Fibroblast of gingiva (primary cell): ENCODE measurements at places on chromosomes 6 and 20.

DNA sequence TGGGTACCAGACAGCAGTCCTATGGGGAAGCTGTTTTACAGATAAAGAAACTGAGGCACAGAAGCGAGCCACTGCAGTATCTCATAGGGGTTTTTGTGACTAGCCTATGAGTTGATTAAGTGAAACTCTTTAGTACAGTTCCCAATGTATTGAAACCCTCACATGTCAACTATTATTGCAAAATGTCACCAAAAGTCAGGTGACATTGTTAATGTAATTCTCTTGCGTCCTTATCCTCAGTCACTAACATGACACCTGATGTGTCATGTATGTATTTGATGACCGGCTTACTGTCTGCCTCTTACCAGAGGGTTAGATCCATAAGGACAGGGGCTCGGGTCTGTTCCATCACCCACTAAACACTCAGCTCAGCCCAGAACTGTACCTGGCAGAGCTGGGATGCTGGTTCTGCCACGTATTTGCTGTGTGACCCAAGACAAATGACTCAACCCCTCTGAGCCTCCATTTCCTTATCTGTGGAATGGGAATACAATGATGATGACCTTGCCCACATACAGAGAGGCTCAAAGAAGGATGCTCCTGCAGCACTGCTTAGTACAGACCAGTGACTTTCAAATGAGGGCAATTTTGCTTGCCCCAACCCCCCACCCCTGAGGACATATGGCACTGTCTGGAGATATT is 32.9 kb downstream of the PREX1 start:
- no peak for DNase-seq

- DNase-seq: peak; percentile 17
These were observed 72.2 kb downstream of the UST start for GRCh38 chr6:148818939-148819575.

GRCh38 chr6:27986928-27987725 is 30.1 kb downstream of the OR2B6 start:
- no peak for DNase-seq

DNA sequence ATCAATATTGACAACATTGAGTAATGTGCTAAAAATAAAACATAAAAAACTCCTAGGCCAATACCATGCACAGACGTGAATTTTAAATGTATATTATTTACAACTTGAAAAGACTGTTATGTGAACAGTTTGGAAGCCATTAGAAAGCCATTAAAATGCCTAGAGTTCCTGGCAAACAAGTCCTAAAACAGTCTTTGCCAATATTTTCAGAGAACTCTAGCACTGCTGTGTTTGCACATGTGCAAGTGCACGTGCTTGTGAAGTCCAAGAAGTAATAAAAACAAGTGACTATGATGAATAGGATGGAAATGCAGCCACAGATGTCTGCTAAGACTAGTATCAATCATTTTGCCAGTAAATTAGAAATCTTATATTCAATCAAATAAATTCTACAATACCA is 1447.6 kb downstream of the GRIK2 start:
- DNase-seq: no peak

DNA sequence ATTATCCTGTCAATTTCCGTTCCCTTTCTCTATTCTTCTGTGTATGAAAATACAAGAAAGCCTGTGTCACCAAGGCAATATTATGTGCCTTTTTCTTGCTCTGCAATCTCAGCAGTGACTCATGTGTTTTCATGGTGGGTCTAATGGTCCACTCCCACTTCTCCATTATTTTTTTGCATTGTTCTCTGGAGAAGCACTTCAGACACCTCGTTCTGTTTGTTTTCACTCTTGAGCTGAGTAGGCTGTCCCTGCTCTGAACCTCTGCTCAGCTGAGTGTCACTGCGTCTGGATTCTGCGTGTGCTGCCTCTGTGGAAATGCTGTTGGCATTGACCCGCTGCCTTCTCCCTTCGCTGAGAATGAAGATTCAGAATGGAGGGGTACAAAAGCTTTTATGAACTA is 230.6 kb downstream of the TMEM242 start:
- no peak for DNase-seq

GRCh38 chr6:76466286-76466685 is 393.8 kb upstream of the IMPG1 start:
- DNase-seq: no peak

- no peak for DNase-seq
These were observed 2.7 kb downstream of the EPB41L2 start for GRCh38 chr6:131060311-131060710.

- DNase-seq: no peak
These were observed 18.9 kb downstream of the NHSL1 start for GRCh38 chr6:138480279-138480949.

DNA sequence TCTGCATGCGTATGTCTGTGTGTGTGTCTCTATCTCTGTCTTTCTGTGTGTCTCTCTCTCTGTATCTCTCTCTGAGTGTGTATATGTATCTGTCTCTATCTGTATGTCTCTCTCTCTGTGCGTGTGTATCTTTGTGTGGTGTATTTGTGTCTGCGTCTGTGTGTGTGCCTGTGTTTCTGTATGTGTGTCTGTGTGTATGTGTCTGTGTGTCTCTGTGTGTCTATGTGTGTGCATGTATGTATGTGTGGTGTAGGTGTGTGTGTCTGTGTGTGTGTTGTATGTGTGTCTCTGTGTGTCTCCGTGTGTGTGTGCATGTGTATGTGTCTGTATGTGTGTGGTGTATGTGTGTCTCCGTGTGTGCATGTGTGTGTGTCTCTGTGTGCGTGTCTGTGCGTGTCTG is 243.0 kb upstream of the FOXQ1 start:
- DNase-seq: no peak

GRCh38 chr20:45991616-45992015 is 17.1 kb upstream of the MMP9 start:
- DNase-seq: no peak

DNA sequence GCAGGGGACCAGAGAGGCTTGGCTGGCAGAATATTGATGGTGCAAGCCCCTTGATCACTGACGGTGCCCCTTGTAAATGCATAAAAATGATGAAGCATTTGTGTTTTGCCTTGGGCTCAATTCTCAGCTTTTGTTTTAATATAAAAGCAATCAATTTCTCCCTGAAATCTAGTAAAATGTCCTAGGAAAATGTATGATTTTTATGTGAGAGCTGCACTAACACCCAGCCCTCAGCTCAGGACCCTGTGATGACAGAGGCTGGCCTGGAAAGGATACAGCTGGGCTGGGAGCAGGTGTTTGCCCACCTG is 84.7 kb upstream of the PHACTR3 start:
- no peak for DNase-seq

GRCh38 chr6:14135893-14136539 is 18.4 kb downstream of the CD83 start:
- no peak for DNase-seq

DNA sequence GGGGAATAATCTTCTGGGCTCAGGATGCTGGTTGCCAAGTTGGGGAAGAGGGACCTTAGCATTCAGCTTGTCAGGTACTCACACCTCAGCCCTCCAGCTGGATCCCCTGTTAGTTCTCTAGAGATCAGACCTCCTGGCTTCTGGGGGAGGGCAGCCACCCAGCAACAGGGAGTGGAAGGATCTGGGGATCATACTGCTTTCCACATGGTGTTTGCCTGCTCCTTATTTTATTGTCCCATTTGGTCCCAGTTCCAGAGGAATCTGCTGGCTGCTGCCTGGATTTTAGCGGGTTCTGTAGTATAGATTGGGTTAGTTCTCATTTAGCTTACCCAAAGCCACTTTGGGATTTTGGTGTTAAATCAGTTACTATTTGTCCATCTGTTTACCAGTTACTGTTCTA is 29.3 kb downstream of the KAT14 start:
- DNase-seq: no peak

GRCh38 chr6:102015431-102015830 is 621.9 kb downstream of the GRIK2 start:
- no peak for DNase-seq

GRCh38 chr6:17861361-17861760 is 126.1 kb downstream of the KIF13A start:
- no peak for DNase-seq

GRCh38 chr6:129786548-129786947 is 74.6 kb downstream of the TMEM244 start:
- no peak for DNase-seq

DNA sequence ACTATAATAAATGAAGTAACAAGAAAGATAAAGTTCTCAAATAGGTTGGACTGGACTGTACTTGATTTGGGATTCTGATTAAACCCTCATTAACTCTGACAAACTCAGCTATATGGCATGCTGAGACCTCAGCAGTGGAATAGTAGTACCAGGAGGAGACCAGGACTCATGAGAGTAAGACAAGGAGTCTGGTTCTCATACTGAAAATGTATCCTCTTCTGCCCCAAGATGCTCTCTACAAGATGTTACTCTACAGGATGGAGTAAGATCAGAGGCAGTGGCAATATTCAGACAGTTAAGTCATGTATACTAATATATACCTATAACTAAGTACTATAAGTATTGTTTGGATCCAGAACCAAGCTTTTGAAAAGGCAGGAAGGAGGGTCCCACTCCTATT is 31.9 kb upstream of the SYNCRIP start:
- DNase-seq: no peak

DNA sequence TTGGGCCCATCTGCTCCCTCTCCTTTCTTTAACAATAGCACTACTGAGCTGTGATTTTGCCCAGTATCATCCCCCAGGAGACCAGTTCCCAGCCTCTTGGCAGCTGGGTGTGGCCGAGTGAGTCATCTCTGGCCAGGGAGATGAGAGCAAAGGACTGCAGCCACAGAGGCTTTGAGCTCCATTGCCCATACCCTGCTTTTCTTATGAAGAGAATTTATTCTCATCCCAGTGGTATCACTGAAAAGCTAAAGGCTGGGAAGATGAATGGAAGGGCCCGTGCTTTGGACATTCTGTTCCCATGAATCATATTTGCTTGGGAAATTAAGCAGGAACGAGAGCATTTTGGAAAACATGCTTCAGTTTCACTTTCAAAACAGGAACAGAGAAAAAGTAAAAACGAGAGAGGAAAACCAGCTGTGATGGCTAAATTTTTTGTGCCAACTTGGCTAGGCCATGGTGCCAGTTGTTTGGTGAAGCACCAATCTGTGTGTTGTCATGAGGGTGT is 14.9 kb downstream of the CST3 start:
- DNase-seq: peak; percentile 91

DNA sequence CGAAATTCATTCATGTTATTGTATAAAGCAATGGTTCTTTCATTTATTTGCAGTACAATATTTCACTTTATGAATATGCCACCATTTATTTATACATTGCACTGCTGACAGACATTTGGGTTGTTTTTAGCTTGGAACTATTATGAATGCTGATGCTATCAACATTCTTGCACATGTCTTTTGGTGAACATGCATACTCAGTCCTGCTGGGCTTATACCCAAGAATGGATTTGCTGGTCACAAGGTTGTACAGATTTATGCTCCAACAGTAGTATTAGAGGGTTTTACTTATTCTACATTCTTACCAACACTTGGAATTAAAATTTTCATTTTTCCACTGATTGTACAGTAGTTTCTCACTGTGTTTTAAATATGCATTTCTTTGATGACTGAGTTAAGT is 126.2 kb downstream of the PTPRK start:
- no peak for DNase-seq

- DNase-seq: peak; percentile 93
These were observed 13.2 kb downstream of the CCN2 start for GRCh38 chr6:131937703-131938631.

DNA sequence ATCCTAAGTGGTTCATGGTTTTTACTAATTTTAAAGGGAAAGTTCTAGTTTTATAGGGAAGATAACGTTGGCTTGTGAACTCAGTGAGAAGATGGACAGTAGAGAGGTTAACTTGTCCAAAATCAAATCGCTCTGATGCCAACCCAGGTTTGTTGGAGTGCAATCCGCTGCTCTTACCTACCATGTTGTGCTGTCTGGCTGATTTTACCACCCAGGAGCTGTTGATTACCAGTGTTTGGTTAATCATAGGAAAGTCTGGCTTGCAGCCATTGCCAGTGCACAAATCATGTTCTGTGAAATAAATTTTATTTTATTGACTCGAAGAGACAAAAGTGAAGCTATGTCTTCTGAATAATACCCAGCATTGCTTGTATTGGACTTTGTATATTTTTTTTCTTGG is 92.4 kb downstream of the PLCB4 start:
- DNase-seq: no peak

DNA sequence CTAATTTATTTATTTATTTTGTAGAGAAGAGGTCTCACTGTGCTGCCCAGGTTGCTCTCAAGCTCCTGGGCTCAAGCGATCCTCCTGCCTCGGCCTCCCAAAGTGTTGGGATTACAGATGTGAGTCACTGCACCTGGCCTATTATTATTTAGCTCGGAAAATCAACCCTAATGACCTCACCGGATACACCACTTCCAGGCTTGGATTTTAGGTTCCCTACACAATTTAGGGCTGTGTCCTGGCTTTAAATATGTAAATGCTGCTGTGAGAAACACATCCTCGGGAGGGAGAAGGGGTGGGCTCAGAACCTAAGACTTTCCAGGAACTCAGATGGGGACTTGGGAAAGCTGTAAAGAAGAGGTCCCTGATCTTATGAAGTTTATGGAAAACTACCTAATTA is 51.0 kb upstream of the SLC32A1 start:
- DNase-seq: no peak

GRCh38 chr20:63951398-63952209 is 4.6 kb downstream of the UCKL1 start:
- no peak for DNase-seq

DNA sequence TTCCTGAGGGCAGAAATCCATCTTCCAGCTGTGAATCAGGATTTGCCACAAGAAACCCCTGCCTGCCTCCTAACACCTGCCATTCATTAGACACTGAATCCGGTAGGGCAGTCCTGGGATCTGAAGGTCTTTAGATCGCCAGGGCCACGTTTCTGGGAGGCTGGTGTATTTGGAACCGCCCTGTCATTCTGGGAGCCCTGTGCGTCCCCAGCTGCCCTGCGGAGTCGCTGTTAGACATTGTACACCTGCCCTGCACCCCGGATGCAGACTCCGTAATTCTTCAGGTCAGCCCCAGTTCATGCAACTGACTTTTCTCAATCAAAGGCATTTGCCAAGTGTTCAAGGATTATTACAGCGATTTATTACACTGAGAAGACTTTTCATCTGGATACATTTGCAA is 193.2 kb downstream of the TBC1D7 start:
- no peak for DNase-seq

DNA sequence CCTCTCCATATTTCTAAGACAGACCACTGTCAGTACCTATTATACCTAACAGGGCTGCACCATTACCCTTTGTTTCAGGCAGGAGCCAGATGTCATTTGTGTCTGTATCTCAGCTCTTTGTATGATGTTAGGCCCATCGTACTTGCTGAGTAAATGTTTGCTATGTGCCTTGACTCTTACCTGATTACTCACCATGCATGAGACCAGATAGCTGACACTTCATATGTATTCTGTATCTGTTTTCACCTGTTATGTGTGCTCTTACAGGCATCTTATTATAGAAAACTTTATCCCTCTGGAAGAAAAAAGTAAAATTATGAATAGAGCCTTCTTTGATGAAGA is 31.7 kb upstream of the ASXL1 start:
- DNase-seq: no peak
